Iris pigment epithelial cell (primary cell): ENCODE measurements at places on chromosomes 3 and 15.
A peak's percentile ranks its signal among the peaks of the same experiment; 100 is the strongest.

DNA sequence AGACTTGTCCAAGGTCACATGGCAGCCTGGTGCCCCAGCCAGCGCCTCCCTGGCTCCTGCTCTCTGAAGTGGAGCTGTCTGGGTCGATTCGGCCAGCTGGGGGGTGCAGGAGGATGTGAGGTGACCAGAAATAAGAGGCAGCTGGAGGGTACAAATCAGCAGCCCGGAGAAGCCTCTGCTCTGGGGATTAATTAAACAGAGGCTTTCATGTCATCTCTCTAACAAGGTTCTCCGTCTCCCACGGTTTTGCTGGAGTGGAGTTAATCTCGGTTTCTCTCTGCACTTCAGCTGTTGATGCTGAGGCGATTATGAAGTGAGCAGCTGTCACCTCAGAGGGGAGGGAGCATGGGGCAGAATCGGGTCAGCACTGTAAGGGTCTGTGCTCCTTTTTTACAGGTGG is 236.8 kb downstream of the TLE3 start:
- DNase-seq: no peak

- peak; percentile 8 for DNase-seq
These were observed 3.5 kb downstream of the TBC1D23 start for GRCh38 chr3:100264242-100264641.

GRCh38 chr3:172647823-172648222 is 63.0 kb downstream of the NCEH1 start:
- no peak for DNase-seq

DNA sequence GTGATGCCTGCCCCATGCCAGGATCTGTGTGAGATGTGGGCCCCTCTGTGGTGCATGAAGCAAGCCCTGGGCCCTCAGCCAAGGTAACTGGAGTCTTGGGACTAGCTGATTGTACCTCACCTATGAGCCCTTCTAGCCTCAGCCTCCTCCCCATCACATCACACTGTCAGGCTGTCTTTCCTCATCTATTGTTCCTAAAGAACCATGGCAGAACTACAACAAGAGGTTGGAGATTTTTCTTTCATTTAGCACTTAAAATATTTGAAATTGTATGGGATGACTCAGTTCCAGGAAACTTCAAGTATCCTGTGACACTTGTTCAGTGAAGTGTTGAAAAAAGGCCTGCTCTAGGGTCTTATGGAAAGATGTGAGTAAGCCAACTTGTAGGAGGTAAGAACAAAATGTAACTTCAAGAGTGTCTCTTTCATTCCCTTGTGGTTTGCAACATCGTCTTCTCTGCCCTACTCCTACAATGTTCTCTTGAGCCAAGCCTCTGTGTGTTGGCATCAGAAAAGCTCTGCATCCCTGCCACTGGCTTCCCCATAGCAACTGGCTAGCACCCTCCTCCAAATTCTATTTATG is 58.7 kb upstream of the TIPARP start:
- DNase-seq: peak; percentile 94

- peak; percentile 16 for DNase-seq
These were observed 185.7 kb downstream of the CGGBP1 start for GRCh38 chr3:87873136-87873535.

DNA sequence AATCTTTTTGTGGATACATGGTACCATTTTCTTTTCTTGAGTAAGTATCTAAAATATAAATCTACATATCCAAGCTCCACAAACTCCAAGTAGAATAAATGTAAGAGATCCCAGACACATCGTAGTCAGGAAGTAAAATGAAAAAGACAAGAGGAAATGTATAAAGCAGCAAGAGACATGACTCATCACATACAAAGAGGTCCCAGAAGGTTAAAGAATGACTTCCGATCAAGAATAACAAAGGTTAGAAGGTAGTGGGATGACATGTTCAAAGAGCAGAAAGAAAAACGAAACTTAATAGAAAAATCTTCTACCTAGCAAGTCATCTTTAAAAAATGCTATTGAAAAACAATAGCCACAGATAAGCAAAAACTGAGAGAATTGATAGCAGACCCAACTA is 705.8 kb downstream of the NR2F2 start:
- peak; percentile 19 for DNase-seq

DNA sequence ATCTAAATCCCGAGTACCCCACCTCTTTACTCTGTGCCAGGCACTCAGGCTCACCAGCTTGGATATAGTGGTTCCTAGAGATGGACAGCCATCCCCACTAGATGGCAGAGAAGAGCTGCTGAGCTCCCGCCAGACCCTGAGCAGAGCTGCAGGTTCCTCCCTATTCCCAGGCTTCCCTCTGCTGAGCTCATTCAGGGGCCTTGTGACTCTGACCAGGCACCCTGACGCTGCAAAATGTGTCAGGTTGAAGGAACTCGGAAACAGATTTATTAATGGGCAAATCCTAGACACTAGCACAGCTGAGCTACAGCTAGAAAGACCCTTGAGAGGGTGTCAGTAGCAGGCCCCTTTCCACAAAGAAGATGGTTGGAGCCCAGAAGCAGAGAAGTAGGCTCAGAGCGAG is 38.2 kb upstream of the RHO start:
- peak; percentile 96 for DNase-seq

DNA sequence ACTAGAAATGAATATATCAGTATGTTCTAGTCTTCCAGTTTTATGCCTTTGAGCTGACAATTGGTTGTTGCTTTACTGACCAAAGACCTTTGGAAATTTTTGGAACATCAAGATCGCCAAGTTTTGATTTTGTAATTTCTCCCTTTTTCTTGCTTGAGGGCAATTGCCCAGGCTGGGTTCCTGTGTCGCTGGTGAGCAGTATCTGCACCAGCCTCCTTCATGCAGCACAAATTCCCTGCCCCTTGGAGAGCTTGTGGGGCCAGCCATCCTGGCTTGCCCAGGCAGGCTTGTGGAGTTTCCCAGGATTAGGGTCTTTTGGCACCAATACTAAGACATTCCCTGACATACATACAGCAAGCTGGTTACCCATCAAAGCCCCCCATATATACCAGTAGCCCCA is 37.9 kb upstream of the HACD2 start:
- no peak for DNase-seq

- no peak for DNase-seq
These were observed 63.6 kb downstream of the PCSK6 start for GRCh38 chr15:101425787-101426365.

- no peak for DNase-seq
These were observed 171.8 kb downstream of the TMEM108 start for GRCh38 chr3:133209871-133210550.

DNA sequence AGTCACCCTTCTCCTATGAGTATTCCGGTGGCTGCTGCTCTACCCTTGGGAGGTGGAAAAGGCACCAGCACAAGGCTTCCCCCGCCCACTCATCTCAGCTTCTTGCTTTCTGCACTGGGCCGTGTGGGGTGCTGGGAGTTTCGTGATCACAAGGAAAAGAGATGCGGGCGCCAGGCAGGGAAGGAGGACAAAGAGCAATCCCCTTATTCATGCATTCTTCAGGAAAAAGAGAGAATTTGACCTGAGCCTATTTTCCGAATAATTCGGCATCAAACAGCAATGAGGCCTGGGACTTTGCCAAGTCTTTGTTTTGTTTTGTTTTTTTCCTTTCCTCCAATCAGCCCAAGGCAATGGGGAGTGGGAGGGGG is 102.2 kb upstream of the LPP start:
- DNase-seq: peak; percentile 32

DNA sequence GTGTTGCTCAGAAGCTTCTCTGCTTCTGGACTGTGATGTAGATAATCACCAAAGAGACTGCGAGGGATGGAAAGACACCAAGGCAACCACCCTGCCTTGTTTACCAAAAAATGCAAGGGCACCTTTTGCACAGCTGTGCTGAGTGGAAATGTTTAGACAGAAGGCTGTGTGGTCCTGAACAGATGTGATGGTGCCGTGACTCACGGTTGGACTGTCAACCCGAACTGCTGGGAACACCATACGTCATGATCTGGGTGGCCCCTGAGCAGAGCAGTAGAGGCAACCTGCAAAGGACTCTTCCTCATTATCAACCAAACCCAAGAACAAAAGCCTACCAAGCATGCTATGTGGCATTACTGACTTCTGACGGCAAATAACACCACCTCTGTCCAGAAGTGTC is 61.3 kb upstream of the LPP start:
- no peak for DNase-seq

DNA sequence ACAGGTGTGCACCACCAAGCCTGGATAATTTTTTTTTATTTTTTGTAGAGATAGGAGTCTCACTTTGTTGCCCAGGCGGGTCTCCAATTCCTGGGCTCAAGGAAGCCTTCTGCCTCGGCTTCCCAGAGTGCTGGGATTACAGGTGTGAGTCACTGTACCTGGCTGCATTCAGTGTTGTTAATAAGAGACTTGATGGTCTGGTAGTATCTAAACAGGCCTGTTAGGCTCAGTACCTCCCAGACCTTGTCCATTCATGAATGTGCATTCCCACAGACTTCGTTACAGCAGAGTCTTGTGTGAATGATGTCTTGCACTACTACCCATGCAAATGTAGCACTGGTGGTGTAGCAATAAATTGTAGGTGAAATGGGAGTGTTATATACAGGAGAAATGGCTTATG is 17.7 kb downstream of the CMTM8 start:
- DNase-seq: no peak

DNA sequence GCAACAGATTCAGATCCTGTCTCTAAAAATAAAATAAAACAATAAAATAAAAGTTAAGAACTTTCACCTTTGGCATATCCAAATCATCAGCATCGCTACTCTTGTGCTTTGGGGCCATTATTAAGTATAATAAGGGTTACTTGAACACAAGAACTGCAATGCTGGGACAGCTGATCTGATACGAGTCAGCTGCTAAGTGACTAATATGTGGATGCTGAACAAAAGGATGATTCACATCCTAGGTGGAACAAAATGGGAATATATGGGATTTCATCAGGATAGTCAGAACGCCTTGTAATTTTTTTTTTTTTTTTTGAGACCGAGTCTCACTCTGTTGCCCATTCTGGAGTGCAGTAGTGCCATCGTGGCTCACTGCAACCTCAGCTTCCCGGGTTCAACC is 29.7 kb downstream of the BUB1B start:
- peak; percentile 67 for DNase-seq

- peak; percentile 89 for DNase-seq
These were observed 225.5 kb upstream of the IL12A start for GRCh38 chr3:159763011-159763601.

DNA sequence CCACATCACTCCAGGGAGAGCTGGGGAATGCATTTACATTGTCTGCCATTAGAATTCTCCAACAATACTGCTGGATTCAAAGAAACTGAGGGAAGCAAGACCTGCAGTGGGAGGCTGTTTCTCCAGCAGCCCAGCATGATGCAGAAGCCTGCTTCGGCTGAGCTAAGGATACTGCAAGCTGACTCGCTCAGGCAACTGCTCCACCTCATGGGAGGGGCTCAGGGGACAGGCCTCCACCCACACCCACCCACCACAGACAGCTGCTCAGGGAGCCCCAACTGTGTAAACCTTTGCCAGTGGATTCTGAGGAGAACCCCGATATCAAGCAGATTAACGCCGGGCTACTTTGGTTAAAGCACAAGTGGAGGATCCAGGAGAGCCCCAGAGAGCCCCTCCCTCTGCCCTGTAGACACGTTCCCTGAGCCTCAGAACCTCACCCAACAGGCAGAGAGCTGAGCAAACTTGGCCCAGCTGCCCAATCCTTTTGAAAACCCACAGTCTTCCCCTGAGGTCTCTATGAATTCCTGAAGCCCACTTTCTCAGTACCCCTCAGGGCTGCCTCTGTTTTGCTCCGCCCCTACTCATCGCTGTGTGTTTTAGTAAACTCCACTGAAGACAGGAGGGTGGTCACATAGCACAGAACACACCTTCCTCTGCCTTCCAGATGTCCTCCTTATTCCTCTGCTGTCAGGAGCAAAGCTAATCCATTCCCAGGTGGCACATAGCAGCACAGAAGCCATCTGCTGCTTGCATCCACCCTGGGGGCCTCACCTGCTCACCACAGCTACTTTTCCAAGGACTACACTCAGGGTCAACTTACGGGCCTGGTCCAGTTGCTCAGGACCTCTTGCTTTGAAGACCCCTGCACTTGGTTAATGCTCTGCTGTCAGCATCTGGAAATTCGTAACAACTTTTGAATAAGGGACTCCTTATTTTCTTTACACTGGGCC is 269.0 kb downstream of the ABHD5 start:
- no peak for DNase-seq

DNA sequence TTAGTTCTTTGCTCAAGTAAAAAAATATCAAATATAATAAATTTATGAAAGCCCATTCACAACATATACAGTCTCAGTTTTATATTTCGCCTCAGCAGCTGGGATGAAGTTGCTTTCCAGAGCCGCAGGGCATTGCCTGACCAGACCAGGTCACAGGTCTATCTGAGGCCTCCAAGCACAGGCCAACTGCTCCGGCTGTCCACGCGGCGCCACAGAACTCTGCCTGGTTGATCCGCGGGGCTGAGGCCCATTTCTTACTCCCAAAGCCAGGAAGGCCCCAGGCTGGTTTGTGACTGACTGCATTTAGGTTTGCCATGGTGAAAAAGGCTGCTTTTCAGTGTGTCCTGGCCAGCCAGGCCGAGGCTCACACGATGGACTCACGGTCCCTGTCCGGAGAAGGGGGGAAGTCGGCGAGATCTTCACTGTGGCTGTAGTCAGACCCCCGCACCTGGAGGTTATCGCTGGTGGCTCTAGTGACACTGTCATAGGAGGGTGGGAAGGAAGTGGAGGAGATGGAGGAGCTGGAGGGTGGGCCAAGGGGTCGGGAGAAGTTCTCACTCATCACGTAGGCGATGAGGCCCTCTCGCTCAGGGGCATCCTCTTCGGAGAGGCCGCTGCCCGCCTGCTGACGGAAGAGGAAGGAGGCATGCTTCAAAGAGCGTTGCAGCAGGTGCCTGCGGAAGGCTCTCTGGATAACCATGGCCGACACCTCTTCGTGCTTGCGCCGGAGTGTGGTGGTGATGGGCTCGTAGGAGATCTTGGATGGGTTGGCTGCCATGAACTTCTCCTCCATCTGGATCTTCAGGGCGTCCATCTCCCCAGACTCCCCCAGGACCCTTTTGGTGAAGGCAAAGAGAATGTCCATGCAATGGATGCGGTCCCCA is 54.1 kb downstream of the EXOG start:
- no peak for DNase-seq

GRCh38 chr3:9514306-9514705 is 39.3 kb downstream of the LHFPL4 start:
- no peak for DNase-seq

- no peak for DNase-seq
These were observed 69.4 kb upstream of the PFN2 start for GRCh38 chr3:150040097-150040496.

GRCh38 chr3:66475386-66476020 is 25.3 kb downstream of the LRIG1 start:
- DNase-seq: no peak

GRCh38 chr3:66227915-66228314 is 7.1 kb downstream of the SLC25A26 start:
- no peak for DNase-seq
